Naive thymus-derived CD4-positive, alpha-beta T cell (primary cell): ENCODE measurements at places on chromosomes 13 and 19.

- no peak for DNase-seq
Measured at GRCh38 chr19:32895384-32895783, 25.8 kb upstream of the SLC7A9 start.

GRCh38 chr13:106376401-106377112, 158.9 kb downstream of the EFNB2 start:
- no peak for DNase-seq

DNA sequence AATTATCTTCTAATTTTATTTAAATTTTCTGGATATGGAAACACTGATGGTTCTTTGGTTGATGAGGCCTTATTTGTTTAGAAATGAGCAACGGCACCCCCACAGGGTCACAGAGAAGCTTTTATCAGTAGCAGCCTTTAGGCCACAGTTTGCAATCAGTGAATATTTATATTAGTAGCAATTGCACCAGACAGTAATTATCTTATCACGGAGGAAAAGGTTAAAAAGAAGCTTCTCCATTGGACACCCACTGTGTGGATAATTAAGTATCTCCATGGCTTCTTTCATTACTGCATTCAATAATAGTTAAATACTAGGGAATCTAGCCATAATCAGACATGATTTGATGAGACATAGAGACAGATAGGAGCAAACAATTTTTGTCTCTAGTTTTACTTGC, 2099.2 kb upstream of the PCDH20 start:
- DNase-seq = no peak

GRCh38 chr19:45047188-45047797, 8.4 kb downstream of the CLASRP start:
- peak; percentile 18 for DNase-seq

DNA sequence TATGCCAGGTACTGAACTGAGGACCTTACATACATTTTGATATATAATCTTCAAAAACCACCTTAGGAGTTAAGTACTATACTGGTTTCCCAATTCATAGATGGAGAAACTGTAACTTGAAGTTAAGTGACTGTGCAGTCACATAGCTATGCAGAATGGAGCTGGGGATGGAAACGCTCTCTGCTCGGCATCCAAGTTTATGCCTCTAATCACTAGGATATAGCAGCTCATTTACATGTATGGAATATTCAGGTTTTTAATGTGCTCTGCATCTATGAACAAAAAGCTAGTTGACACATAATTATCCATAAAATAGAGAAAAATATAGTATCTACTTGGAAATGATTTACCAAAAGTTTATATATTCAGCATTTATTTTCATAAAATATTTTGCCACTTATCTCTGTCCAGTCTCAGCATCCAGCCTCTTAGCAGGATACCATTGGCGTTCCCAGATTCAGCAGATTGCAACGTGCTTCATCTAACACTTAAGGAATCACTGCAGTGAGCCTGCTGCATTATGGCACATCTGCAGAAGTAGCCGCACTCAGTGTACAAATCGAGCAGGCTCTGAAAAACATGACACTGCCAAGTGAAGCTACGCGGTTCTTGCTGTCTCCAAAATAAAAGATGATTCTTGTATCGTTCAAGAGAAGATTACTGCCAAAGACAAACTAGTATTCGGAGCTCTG, 70.4 kb downstream of the MRPL57 start:
- DNase-seq = no peak

- DNase-seq = no peak
Measured at GRCh38 chr13:75661443-75661842, 25.3 kb downstream of the LMO7 start.

DNA sequence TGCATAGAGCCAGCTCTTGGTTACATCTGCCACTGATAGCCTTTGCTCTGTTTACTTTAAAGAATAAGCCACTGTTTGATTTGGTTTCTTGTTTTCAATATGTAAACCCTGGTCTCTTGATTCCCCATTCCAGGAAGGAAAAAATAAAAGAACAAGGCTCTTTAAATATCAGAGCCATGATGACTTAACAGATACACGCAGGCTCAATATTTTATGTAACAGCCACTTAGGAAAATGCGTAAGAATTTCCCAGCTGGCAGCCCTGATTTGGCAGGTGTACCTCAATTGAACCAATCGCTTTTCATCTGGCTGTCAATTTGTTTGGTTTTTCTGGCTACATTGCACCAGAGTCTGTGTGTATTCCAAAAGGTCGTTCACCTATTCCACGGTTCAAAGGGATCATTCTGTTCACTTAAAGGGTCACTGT, 65.6 kb downstream of the IRS2 start:
- no peak for DNase-seq

GRCh38 chr13:26529441-26529840, 28.0 kb upstream of the WASF3 start:
- DNase-seq = no peak

DNA sequence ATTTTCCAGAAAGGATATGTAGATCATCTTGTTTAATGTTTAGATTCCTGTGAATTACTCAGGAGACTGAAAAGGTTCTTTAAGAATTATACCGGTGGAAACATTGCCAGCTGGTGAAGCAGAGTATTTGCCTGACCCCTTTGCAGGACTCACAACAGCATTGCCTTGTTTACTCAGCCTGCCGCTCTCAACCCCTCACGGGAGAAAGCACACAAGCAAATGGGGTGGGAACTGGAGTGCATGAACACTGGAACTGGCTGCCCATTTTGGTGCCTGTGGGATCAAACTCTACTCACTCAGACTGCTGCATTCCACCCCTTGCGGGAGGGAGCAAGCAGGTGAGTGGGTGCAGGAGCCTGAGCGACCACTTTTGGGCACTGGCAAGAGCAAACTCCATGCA, 804.7 kb upstream of the SLITRK1 start:
- DNase-seq = no peak

- DNase-seq = no peak
Measured at GRCh38 chr13:42454749-42455148, 119.2 kb upstream of the TNFSF11 start.

DNA sequence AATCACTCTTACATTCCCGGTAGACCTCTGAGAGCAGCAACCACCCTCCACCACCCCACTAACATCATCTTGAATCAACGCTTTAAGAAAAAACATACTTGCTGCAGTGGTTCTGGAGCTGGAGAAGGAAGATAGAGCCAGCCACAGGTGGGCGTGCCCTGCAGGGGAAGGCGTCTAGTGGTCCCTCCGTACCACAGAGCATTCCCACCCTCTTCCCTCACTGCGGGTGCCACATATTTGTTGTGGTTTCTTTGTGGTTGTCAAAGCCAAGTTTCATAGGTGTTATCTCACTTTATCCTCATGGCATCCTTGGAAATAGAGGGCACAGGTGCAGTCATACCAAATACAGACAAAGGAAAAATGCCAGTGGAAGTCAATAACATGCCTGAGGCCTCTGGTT, 22.2 kb downstream of the COL4A2 start:
- no peak for DNase-seq

GRCh38 chr13:42964761-42965161, 27.3 kb downstream of the EPSTI1 start:
- no peak for DNase-seq

GRCh38 chr13:36766295-36766694, 52.7 kb upstream of the RFXAP start:
- DNase-seq = no peak

DNA sequence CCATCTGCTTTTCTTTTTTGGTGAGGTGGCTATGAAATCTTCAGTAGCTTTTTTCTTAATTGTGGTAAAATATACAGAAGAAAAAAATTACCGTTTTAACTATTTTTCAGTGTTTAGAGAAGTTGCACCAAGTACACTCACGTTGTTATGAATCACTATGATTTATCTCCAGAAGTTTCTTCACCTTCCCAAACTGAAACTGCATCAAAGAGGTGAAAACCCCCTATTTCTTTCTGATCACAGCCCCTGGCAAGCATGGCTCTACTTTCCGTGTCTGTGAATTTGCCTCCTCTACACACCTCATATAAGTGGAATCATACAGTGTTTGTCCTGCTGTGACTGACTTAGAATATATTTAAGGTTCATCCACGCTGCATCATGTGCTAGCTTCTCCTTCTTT, 15.6 kb upstream of the SIGLEC10 start:
- no peak for DNase-seq

GRCh38 chr19:17266975-17267788, at the start of gene BABAM1:
TSS of gene BABAM1 (plus strand) at chr19:17267443. CDS start at chr19:17268807, 1,364 bp downstream.
- DNase-seq = peak; percentile 99
